Neural progenitor cell (in vitro differentiated cells): ENCODE measurements at places on chromosomes 7 and 10. TPM values are rescaled to one million over a fixed set of nuclear protein-coding genes. Genes with fewer than 3 reads are reported as not detected.

EGFR gene
- total RNA-seq: 4.6 and 4.7 TPM in 2 replicates

TAS2R41 gene
- total RNA-seq: not detected in 2 replicates

RNF148 gene
- total RNA-seq: 0.11 and 0.40 TPM in 2 replicates

PRKCQ gene
- 3.5 TPM in 2 replicates for total RNA-seq

SLC26A4 gene
- total RNA-seq: 0.02 TPM in 1 of 2 replicates, not detected in the other

PLCE1 gene
- 0.47 and 0.71 TPM in 2 replicates for total RNA-seq

DNAJC12 gene
- total RNA-seq: 3.5 and 3.7 TPM in 2 replicates

GHRHR gene
- not detected in 2 replicates for total RNA-seq

NODAL gene
- not detected in 2 replicates for total RNA-seq

CELF2 gene
- 31.6 and 33.8 TPM in 2 replicates for total RNA-seq

TMEM140 gene
- not detected in 2 replicates for total RNA-seq

DNA sequence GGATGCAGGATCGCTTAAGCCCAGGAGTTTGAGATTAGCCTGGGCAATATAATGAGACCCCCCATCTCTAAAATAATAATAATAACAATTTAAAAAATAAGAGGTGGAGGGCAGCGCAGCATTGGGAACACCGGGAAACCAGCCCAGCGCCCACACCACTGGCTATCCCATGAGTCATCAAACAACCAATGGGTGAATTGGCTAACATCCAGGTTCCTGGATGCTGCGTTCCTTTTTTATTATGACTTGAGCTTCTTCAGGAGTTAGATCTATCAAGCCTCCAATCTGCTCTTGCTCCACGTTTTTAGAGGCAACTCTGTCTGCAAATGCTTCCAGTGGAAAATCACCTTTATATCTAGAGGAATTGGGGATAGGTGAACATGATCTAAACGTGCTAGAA lies 10.0 kb upstream of the LRRC4 start:
- no peak for DNase-seq

DNA sequence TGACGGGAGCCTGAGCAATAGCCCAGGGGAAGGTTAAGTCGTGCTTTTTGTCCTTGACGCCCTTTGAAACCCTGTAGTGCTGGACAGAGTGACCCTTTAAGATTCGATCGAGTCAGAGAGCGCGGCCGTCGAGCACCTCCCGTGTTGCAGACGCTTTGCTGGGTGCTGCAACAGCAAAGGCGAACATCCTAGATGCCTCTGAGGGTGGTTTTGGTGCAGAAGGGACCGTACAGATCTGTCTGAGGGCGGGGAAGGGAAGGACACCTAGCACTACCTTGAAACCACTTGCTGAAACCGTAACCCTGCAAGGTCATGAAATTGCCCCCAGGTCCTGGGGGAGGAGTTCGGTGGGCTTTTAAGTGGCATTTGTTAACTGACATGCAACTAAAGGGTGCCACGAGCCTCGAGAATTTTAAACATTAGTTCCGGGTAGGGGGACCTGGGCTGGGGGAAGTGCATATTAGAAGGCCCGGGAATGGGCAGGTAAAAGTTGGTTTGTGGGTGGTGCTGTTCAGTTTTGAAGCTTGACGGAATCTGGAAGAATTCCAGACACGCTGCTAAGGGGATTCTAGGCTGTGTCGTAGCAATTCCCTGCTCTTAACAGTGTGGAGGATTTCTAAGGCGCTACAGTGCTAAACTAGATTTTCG lies 786 bp downstream of the ATP5F1C start:
- peak; percentile 52 for DNase-seq

DNA sequence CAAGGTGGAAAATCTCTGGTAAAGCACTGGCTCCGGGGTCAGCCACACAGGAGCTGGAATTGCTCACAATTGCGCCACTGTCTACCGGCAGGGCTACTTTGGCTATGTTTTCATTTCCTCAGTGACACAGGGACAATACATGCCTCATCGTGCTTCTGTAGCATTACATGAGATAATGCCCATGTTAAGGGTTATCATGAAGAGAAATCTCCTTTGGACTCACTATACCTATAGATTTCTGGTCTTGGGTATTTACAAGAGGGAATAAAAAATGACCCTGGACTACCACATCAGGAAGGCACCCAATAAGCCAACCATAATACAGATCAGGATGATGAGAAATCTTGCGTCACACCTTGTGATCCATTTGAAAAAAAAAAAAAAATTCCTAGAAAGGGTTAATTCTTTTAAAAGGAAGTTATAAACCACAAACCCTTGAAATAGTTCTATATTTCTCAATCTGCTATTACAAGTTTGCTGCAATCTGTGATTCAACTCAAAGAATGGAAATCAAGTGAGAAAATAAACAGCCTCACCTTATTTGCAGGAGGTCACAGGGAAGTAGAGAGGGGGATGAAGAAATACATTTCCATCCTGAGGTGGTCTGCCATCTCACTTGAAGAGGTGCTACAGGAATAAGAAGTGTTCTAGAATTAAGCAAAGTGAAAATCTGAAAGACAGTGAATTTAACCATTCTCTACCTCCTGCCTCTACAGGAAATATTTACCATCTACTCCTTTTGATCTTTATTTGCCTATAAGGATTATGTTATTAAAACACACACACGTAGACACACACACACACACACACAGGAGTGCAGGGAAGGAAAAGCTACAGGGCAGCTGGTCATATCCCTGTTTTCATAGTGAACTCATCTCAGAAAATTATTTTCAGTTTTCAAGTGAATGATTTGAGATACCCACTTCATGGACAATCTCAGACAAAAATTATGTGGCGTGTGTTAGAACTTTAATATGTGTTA lies 231.3 kb upstream of the CELF2 start:
- DNase-seq: no peak

DNA sequence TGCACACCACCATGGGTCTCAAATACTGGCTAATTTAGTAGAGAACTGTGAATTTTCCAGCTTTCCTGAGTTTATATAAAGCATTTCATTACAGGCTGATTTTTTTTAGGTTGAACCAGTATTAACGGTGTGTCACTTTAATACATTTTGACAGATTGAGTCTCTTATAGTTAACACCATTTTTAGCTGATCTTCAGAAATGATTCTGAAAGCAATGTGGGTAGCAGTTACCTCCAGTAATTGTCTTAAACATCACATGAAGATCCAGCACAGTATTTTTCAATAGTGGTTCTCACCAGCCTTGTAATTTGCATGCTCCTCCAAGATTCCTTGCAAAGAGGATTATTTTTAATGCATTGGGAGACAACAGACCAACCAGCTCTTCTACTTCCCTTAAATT lies 693.6 kb downstream of the PHTF2 start:
- DNase-seq: no peak

- no peak for DNase-seq
Measured at GRCh38 chr7:116317907-116318306, 107.6 kb downstream of the TES start.

DNA sequence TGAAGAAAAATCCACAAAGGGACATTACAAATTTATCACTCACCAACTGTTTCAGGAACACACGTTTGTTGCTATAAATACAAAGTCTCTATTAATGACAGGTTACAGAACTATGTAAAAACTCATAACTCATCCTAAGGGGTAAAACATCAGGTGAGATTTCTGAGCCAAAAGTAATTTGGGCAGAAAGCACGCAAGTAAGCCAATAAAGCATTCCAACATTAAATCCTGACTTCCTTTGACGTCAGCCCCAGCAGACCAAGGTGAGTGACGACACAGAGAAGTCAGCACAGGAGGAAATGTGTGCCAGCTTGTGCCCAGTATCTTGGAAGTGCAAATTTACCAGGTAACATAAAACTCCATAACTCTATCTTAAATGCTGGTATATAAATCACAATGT lies 45.7 kb downstream of the IMMP2L start:
- DNase-seq: no peak

- peak; percentile 69 for DNase-seq
Measured at GRCh38 chr10:14605231-14605925, 169.3 kb downstream of the FAM107B start.

DNA sequence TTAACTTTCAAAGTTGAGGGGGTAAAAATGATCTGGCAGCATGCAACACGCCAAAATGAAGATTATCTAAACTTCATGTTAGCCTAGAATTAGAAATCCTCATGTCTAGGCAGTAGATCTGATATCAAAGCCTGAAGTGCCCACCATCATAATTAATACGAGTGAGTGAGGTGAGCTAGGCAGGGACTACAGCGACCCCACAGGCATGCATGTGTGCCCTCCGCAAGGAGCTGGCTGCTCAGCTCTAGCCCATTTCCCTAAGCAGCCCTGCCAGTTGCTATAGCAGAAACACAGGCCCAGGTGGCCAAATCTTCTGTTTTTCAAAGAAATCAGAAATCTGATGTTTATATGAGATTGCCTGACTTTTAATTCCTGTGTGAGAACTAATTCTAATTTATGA lies 93.1 kb upstream of the IFRD1 start:
- peak; percentile 18 for DNase-seq

GRCh38 chr10:77554996-77555397 lies 82.6 kb downstream of the KCNMA1 start:
- DNase-seq: no peak

GRCh38 chr10:112546474-112546873 lies 99.5 kb downstream of the VTI1A start:
- DNase-seq: no peak

DNA sequence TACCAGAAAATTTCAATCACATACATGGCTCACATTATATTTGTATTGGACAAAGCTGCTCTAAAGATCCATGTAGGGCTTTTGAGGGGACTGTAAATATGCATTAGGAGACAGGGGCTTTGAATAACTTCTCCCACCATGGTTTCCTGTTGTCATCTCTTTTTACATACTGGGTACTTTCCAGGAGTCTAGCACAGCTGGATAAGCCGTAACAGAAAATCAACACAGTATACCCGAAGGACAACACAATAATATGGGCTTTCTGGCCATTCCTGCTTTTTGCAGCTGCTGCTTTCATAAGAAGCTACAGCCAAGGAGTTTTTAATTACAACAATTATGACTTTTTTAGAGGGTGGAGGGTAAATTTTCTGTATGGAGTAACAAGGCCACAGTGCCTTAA lies 63.4 kb upstream of the SRPK2 start:
- DNase-seq: no peak

- no peak for DNase-seq
Measured at GRCh38 chr7:157244516-157245294, 92.1 kb upstream of the DNAJB6 start.

- DNase-seq: no peak
Measured at GRCh38 chr10:26457088-26457487, 18.9 kb downstream of the APBB1IP start.

GRCh38 chr10:62268027-62268398 lies 631 bp downstream of the RTKN2 start:
- DNase-seq: no peak

DNA sequence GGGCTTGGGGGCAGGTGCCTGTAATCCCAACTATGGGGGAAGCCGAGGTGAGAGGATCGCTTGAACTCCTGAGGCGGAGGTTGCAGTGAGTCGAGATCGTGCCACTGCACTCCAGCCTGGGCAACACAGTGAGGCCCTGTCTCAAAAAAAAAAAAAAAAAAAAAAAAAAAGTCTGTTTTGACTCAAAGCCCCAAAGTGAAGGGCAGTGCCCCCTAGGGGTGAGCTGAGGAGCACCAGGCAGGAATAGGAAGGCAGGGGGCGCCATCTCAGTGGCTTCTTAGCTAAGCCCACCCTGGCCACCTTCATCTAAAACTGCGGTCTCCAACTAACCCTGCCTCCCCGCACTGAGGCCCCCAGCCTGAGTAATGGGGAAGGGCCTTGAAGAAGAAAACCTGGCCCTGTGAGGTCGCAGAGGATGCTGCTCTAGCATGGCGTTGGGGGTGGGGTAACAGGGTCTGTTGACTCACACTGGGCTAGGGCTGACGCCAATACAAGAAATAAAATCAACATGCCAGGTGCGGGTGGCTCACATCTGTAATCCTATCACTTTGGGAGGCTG lies 9.8 kb downstream of the PODXL start:
- peak; percentile 85 for DNase-seq

DNA sequence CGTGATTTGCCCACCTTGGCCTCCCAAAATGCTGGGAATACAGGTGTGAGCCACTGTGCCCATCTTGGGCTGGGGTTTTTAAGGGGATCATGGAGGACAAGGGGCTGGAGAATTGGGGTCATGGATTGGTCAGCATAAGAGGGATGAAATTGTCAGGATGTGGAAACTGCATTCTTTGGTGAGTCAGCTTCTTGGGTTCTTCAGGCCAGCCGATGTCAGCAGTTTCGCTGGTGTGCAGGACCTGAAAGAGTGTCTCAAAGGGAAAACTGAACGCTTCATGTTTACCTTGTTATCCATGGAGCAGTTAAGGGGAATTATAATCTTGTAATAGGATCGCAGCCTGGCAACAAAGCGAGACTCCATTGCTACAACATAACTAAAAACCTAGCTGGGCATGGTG lies 13.0 kb downstream of the GALNT17 start:
- DNase-seq: no peak

DNA sequence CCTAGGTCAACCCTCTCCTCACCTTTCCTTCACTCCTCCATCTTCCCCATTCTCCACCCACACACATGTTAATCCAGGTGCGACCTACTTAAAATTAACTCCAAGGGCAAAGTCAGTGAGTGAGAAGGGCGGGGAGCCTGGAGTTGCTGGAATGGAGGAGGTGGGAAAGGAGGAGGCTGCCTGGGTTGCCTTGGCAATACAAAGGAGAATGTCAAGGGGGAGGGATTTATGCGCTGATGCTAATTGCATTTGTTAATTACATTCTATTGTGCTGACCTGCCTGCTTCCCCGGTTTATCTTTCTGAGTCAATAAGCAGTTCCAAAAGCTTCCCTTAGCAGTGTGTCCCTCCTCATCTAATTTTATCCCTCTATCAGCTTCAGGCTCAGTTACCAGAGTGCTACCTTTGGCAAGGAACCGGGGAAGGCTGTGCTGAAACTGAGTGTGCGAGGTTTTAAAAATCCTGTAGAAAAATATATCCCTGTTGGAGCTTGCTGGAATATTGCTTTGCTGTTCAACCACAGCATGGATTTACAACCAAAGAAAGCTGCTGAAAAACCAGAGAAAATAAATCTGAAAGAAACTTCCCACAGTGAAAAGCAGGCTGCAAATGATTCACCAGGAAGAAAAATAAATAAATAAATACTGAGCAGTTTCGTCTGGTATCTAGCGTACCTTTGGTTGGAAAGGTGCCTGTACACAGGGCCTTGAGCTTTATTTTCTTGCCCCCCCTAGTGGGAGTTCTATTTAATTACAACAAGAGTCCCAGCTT lies 113.2 kb upstream of the DGKB start:
- DNase-seq: peak; percentile 80

GRCh38 chr10:114767986-114768821 lies 53.4 kb upstream of the FHIP2A start:
- peak; percentile 46 for DNase-seq

GRCh38 chr10:119120413-119120867 lies 16.5 kb downstream of the DENND10 start:
- DNase-seq: no peak

DNA sequence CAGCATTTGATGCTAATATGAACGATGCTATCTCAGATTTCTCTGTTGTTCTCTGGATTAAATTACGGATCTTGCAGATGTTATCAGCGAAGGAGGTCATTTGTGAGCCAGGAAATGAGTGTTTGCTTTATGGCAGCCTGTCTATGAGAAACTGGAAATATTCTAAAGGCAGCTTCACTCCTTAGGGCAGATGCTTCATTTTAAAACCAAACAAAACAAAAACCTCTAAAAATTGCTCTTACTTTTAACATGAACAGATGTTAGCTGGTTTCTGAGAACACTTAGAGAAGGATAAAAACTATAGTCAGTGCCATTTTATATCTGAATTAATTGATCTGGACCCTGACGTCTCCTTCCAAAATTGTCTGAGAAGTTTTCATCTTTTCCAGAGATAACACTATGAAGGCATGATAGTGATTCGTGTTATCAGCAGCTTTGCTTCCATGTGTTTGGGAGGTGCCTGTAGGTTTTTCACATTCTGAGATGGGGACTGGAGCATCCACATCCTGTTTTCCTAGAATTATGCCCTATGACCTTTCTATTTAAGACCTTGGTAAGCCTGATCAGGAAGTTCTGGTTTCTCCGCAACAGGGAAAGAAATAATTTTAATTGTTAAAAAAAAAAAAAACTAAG lies 53.1 kb downstream of the CPED1 start:
- no peak for DNase-seq
